ENCODE measurements at places on chromosomes 2 and 18.
A peak's percentile ranks its signal among the peaks of the same experiment; 100 is the strongest.

DNA sequence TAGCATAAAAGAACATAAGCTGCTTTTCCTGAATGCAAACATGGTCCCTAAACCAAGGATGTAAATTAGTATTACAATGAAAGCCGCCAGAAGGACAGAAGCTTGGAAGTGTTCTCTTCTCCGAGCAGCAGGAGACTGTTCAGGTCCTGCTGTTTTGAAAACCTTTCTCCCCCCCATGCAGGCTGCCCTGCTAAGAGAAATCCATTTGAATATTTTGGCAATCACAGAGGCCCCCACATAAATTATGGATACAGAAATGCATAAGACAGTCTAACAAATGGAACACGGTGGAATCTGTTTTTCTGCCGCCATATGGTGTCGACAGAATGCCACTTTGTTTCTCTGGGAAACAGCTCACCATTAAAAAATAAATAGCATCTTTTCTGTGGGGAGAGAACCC is 600.4 kb upstream of the KLHL29 start:
- no peak for DNase-seq

DNA sequence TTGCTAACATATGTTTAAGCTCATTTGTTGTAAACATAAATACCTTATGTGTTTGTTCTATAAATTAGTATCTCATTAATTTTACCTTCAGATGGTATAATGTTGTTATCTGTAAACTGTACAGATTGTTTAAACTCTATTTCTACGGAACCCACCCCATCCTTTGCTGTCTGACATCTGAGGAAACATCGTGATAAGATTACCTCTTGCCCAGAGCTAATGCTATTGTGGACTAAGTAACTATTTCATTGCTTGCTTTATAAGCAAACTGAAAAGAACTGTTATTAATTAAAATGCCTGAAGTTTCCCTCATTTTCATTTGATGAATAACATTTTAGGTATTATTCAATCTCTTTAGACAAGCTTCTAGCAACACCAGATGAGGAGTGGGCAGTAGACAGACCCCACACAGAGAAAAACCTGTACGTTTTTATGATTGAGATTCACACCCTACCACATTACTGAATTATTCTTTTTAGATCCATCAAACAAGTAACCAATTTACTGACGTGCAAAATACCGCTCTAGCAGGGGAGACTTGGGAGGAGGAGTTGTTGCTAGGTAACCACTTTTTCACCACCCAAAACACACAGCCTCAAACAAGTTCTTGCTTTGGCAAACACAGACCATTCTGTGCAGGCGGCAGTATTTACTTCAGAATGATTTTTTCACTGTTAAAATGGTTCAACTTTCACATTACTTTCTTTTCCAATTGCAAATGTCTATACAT is 1.9 kb upstream of the SYT4 start:
- no peak for DNase-seq

GRCh38 chr18:74803117-74803516 is 205.4 kb downstream of the ZNF407 start:
- no peak for DNase-seq

GRCh38 chr2:202161151-202161835 is 77.1 kb downstream of the SUMO1 start:
- no peak for DNase-seq

DNA sequence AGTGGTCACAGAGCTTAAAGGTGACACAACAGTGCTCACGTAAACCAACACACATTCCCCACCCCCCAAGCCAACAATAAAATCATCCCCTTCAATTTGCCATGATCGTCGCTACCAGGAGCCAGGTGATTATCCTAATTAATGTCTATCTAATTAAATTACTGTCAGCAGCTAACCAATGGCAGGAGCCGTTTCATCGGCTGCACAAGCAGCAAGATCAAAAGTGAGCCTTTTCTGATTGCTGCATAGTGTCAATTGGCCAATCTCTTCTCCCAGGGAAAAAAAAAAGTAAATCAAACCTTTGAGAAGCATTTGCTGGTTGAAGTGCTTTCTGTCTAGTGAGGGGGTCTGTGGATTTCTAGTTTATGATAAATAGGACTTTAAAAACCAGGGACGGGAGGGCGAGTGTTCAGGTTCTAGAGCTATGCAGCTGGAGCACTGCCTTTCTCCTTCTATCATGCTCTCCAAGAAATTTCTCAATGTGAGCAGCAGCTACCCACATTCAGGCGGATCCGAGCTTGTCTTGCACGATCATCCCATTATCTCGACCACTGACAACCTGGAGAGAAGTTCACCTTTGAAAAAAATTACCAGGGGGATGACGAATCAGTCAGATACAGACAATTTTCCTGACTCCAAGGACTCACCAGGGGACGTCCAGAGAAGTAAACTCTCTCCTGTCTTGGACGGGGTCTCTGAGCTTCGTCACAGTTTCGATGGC is at the start of gene TBR1:
Gene TBR1 (plus strand): TSS at position 311 of the 721 bp plus-strand sequence. CDS start 114 bp downstream, at position 425.
- no peak for DNase-seq

DNA sequence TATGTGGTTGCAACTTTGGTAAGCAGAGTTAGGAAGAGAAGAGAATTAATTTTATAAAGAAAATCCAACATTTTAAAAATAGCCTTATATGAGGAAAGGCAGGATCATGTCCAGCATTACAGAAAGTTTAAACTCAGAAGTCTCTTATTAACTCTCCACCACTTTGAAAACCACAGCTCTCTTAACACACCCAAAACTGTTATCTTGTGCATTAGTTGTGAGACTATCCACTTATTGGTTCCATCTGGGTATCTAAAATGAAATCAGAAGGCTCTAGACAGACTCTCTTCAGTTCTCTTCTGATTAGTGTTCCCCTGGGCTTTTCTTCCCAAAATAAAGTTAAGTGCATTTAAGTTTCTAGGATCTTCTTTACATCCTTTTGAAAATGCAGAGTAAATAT is 251.5 kb downstream of the TXNL1 start:
- DNase-seq = no peak

GRCh38 chr2:235988271-235989015 is 179.7 kb downstream of the GBX2 start:
- DNase-seq = no peak

- DNase-seq = no peak
These were observed 2.5 kb upstream of the SH3RF3 start for GRCh38 chr2:109126501-109126860.

DNA sequence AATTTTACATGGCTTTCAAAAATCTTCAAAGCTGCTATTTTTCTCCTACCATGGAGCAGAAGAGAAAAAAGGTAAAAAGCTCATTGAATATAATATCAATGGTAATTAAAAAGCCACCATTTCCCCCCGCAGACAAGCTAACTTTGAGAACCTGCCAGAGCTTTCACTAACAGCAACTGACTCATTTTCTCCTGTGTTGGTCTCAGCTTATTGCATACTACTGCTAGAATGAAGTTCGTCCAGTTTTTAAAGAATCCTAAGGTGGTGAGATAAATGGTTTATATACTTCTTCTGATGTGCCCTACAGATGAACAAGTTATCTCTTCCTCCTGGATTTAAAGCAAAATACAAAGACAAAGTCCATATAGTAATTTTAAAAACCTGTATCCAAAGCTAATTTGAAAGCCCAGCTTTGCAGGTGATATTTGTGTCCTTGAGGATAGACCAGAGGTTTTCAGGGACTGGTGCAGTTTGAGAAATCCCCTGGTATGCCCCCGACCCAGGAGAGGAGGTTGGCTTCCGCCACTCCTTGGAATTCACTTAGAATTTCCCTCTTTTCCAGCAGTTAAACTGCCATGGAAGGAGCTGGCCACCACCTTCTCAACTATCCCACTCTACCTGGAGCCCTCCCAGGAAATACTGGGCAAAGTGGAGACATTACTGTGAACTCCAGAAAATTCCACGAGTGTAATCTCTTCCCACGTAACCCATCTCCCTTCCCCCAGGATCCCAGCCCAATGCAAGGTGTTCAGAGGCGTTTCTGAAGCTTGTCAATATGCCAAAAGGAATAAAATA is 17.5 kb downstream of the YPEL5 start:
- DNase-seq = no peak

- peak; percentile 42 for DNase-seq
These were observed at the start of gene PER2 for GRCh38 chr2:238287737-238288649. TSS of gene PER2 (minus strand) at chr2:238288610. CDS start at chr2:238277936, 10,674 bp downstream.

DNA sequence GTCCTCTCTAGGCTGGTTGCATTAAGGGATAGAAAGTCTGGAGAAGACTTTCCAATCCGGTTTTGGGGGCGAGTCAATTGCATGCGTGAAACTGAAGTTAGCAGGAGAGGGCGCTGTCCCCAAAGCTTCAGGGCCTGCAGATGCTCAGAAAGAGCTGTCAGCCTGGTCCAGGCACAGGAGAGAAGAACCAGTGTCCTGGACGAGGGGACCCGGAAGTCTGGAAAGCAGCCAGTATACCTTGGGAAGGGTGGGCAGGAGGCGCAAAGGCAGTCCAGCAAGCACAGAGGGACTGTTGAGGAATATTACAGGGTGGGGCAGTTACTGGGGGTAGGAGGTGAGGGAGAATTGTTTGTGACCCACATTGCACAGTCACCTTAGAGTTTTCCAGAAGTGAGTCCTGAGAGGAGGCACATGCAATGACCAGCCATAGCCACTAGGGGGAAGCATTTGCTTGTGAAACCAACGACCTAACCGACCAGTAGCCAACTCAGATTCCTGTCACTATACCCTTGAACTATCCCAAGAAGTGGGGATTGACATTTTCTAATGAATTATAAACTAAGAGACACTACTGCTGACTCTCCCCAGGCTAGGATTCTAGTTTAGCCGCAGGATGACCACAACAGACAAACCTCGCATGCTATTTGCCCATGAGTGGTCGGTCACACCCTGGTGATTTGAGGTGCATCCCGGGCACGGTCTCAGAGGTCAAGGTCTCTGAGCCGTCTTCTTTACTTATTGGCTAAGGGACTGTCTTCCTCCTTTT is 172.8 kb downstream of the RDH14 start:
- DNase-seq = peak; percentile 53

- DNase-seq = no peak
These were observed 267.3 kb downstream of the SLC8A1 start for GRCh38 chr2:40184551-40184950.

GRCh38 chr18:54209471-54210180 is 14.8 kb downstream of the MBD2 start:
- DNase-seq = no peak

DNA sequence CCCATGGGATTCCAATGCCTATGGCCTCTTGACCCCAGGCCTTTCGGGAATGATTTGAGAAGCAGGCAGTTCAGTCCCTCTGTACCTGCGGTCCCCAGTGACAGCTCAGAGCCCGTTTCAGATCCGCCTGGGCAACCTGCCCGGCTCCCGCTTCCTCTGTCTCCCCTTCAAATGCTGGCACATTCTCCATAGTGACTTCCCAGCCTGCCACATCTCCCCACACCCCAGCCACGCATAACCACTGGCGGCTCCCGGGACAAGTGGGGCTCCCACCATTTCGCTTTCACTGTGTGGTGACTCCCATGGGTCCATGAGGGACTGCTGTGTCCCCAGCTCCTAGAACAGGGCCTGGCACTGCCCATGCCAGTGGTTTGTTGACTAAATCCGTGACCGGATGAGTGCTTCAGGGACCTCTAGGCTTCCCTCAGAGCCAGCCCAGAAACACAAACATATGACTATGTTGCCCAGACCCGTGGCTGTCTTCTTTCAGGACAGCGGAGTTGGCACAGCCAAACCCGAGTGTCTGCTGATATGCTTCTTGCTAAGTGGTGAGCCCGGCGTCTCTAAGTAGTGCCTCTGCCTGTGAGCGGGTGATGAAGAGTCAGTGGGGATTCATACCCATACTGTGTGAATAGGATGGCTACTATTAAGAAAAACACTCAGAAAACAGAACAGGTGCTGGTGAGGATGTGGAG is 91.2 kb downstream of the GLI2 start:
- no peak for DNase-seq

GRCh38 chr2:50431958-50432650 is 599.8 kb downstream of the NRXN1 start:
- no peak for DNase-seq

DNA sequence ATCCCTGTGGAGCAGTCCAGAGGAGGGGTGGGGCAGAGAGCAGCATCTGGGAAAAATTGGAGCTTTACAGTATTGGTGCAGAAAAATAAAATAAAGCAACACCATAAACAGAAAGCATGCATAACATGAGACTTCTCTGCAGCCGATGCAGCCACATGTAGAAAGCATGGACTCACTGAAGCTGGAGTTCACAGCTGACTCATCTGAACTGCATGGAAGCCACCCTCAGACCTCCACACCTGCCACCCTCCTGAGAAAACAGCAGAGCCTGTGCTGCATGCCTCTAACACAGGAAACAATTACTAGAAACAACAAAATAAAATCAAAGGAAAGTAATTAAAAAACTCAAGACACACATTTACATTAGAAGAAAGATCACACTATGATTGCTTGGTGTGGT is 169.4 kb upstream of the ALKAL2 start:
- no peak for DNase-seq

DNA sequence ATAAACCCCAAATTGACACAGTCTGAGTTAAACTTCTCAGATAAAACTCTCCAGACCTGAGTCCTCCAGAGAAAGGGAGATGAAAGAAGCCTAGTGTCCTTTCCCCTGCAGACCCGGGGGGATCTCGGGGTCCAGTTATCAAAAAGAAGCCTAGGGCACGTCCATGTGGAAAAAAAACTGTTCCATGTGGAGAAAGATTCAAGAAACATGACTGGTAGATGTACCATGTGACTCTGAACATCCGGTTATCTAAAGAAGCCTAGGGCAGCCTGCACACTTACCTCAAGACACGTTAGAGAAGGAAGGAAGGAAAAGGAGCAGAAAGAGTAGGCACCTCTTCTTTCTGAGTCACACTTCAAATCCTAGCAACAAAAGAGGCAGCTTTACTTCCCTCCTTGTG is 421.0 kb downstream of the LRATD1 start:
- DNase-seq = no peak

- no peak for DNase-seq
These were observed 146.1 kb upstream of the PID1 start for GRCh38 chr2:229417176-229417575.

GRCh38 chr2:96146153-96146880 is 1.1 kb upstream of the DUSP2 start:
- peak; percentile 90 for DNase-seq

DNA sequence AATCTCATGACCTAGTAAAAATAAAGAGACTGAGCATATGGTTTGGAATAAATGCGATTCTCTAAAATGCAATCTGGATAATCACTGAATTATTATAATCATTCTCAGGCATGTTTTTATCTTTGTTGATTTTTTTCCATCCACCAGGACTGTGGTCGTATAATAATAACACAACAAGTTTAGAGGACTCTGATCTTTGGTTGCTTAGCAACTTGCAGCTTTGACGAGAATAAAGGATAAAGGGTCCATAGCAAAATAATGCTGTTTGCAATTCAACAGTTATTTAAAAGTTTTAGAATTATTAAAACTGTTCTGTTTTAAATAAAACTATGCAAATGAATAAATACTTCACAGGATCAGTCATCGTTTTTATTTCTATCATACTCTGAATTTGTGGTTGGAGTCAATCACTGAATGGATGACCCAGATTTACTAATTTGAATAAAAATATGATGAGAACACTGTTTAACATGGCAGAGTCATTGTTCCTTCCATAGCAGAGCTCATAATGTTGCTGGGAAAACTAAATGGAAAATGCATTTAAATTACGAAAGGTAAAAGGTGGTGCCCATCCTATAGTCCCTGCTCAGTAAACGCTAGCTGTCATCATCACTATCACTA is 29.3 kb downstream of the DNER start:
- DNase-seq = no peak

GRCh38 chr18:13527730-13528129 is 198.6 kb downstream of the FAM210A start:
- DNase-seq = no peak
